Aorta (tissue), 5 donors: ENCODE measurements at places on chromosomes 1 and 21. TPM values are rescaled to one million over a fixed set of nuclear protein-coding genes. Genes with fewer than 3 reads are reported as not detected.

DNA sequence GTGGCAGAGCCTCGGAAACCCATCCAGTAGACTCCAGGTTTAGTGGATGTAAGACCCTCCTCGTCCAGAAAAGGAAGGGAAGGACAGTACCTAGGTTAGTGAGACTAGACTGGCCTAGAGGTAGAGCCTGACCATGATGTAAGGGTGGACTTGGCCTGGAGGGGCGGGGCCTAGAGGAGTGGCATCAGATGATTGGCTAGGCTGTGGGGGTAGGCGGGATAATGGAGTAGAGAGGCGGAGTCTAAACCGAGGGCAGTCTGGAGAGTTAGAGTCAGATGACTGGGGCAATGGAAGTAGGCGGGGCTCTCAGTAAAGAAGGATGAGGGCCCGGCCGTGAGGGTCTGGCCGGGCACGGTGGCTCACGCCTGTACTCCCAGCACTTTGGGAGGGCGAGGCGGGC lies 70.1 kb downstream of the EPHB2 start:
- H3K4me1 ChIP-seq, result no peaks in the 10 kb centered on the region
- DNase-seq, result no peak

ABCA4 gene
- 0.63 TPM for total RNA-seq

DNA sequence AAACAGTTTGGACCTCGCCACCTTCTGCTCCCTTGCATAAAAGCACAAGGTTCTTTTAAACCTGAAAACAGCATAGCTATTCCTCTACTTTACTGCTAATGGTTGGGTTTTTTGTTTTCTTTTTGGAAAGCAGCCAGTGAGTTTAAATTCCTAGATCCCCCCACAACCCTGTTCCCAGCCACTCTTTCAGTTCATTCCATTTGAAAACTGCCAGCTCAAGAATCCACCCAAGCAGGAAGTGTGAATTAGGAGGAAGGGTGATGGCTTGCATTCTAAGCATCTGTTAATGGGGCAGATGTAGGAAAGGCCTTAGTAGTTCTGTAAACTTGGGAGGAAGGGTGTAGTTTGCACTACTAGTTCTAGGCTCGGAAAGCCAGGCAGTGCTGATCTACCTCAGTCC lies 172.9 kb upstream of the HOOK1 start:
- no peak overlapping the region for H3K27ac ChIP-seq
- H3K36me3 ChIP-seq, result no peaks in the 10 kb centered on the region
- no peak overlapping the region for H3K4me3 ChIP-seq
- no peak for DNase-seq
- H3K4me1 ChIP-seq, result no peaks in the 10 kb centered on the region
- H3K27me3 ChIP-seq, result no peaks in the 10 kb centered on the region

DNA sequence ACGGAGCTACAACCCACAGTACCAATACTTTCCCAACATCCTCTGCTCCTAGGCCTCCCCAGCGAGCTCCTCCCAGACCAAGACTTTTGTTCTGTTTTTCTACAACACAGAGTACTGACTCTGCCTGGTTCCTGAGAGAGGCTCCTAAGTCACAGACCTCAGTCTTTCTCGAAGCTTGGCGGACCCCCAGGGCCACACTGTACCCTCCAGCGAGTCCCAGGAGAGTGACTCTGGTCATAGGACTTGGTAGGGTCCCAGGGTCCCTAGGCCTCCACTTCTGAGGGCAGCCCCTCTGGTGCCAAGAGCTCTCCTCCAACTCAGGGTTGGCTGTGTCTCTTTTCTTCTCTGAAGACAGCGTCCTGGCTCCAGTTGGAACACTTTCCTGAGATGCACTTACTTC lies 20.6 kb downstream of the PLA2G5 start:
- no peaks in the 10 kb centered on the region for H3K36me3 ChIP-seq
- H3K27ac ChIP-seq, result no peak overlapping the region
- no peaks in the 10 kb centered on the region for H3K27me3 ChIP-seq
- DNase-seq, result peak; percentile 21

ACP6 gene
- 13.4 TPM for total RNA-seq

DNA sequence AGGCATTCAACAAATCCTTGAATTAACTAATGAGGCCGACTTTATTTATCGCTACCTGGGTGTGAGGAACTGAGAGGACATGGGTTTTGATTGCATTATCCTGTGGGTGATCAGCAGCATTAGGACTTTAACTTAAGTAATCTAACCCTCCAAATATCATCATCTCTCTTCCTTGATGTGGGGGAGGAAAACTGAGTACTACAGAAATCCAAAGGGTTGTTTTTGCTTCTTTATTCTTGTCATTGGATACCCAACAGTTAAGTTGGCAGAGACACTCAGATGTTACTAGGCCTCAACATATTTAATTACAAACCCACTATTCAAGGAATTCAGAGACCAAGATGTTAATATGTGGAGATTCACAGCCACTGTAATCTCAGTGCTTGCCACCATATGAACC lies 97.4 kb upstream of the ST6GALNAC5 start:
- no peaks in the 10 kb centered on the region for H3K36me3 ChIP-seq
- no peaks in the 10 kb centered on the region for H3K27me3 ChIP-seq
- H3K27ac ChIP-seq, result no peak overlapping the region
- H3K4me1 ChIP-seq, result no peaks in the 10 kb centered on the region
- no peak overlapping the region for H3K4me3 ChIP-seq

- H3K4me1 ChIP-seq, result peaks cover 4% of the 10 kb centered on the region
- no peaks in the 10 kb centered on the region for H3K36me3 ChIP-seq
- H3K27ac ChIP-seq, result peak within 1 kb of the TSS; percentile 23
- DNase-seq, result peak; percentile 88
- H3K27me3 ChIP-seq, result no peaks in the 10 kb centered on the region
Observed at GRCh38 chr1:62687903-62688686, at the start of gene DOCK7. TSS of gene DOCK7 (minus strand) at chr1:62688386. CDS start at chr1:62688264, 122 bp downstream.

KCNJ10 gene
- total RNA-seq, result 0.10 TPM

DNA sequence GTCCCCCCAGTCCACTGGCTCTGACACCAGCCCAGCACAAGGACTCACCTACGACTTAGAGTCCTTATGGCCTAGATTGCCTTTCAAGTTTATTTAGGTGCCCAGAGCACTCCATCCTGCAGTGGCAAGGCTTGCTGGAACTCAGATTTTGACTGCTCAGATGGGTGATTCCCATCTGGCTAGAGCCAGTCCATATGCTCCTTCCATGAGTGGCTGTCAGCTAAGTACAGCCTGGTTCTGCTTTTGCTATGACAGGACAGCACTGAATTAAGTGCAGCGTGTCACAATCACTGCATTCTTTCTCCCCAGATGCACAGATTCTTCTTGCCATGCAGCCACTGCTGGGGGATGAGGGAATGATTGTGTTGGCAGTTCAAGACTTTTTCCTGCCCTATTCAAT lies 43.8 kb downstream of the GPR52 start:
- H3K27me3 ChIP-seq, result no peaks in the 10 kb centered on the region
- H3K4me1 ChIP-seq, result no peaks in the 10 kb centered on the region
- no peaks in the 10 kb centered on the region for H3K36me3 ChIP-seq
- no peak overlapping the region for H3K27ac ChIP-seq
- DNase-seq, result no peak

CLCA2 gene
- total RNA-seq, result 0.36 TPM

GRCh38 chr1:60425528-60425927 lies 352.0 kb upstream of the C1orf87 start:
- H3K4me3 ChIP-seq, result no peak overlapping the region
- peaks cover 2% of the 10 kb centered on the region for H3K4me1 ChIP-seq
- no peak for DNase-seq
- no peaks in the 10 kb centered on the region for H3K36me3 ChIP-seq
- no peaks in the 10 kb centered on the region for H3K27me3 ChIP-seq

F3 gene
- 40.0 TPM for total RNA-seq

- H3K36me3 ChIP-seq, result no peaks in the 10 kb centered on the region
- H3K27me3 ChIP-seq, result no peaks in the 10 kb centered on the region
- no peak for DNase-seq
- H3K27ac ChIP-seq, result no peak overlapping the region
Observed at GRCh38 chr1:239657291-239657690, 270.9 kb downstream of the CHRM3 start.

PKP1 gene
- 0.39 TPM for total RNA-seq

DNA sequence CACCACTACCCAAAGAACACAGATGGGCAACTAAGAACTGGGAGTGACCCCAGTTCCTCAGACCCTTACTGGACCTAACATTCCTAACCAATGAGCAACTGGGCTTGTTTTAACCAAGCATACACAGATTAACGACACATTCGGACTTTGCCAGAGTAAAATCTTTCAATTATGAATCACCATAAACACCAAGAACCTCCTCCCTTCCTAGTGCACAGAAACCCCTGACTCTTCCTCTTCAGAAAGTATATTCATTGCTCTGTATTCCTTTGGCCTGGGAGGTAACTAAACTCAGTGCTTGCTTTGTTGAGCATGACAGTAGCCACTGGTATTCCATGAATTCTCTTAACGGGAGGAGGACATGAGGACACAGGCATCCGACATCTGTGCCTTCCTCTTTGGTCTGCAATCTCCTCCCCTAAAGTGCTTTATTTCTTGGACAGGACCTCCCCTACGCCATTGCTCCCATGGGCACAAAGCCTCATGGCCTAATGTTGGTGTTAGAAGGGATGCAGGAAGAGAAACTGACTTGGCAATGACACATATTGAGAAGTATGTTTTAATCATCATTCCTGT lies 42.7 kb downstream of the SEC16B start:
- no peak overlapping the region for H3K4me3 ChIP-seq
- no peak for DNase-seq
- peaks cover 2% of the 10 kb centered on the region for H3K36me3 ChIP-seq
- no peaks in the 10 kb centered on the region for H3K27me3 ChIP-seq
- no peaks in the 10 kb centered on the region for H3K4me1 ChIP-seq

GRCh38 chr1:45544530-45544929 lies 6.1 kb upstream of the AKR1A1 start:
- no peaks in the 10 kb centered on the region for H3K4me1 ChIP-seq
- no peaks in the 10 kb centered on the region for H3K36me3 ChIP-seq
- no peak overlapping the region for H3K4me3 ChIP-seq
- DNase-seq, result no peak
- no peak overlapping the region for H3K27ac ChIP-seq
- no peaks in the 10 kb centered on the region for H3K27me3 ChIP-seq

PTCH2 gene
- total RNA-seq, result 6.3 TPM

DNA sequence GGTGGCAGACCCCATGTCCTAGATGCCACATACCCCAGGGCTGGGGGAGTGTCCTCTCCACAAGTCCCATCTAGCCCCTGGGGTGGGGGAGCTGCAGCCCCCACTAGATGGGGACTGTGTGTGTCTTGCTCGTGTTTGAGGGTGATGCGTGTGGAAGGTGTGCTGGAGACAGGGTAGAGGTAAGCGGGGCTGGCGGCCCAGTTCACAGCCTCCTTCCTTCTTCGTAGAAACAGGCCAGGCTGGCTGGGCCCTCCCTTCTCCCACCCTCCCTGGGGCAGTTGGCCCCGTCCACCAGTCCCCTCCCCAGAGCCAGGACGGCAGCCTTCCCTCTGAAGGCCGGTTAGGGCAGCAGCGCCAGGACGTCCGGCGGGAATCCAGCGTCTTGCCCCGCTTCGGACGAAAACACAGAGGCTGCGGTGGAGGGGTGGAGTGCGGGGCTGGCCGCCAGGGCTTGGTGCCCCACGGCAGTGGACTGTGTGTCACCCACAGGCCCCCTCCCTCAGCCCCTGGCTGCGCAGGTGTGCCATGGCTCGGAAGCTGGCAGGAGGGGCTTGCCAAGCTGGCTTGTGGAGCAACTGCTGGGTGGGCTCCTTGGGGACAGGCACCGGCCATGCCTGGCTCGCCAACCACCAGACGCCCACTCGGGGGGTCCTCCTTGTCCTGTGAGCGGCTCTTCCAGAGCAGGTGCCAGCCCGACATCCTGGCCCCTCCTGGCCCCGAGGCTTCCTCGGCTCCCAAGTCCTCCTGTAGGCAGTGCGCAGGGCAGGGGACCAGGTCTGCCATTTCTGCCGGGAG lies 3.6 kb downstream of the PRDM16 start:
- peak; percentile 83 for DNase-seq
- no peaks in the 10 kb centered on the region for H3K4me1 ChIP-seq
- peak overlapping the region; percentile 94 for H3K4me3 ChIP-seq
- H3K27ac ChIP-seq, result peak overlapping the region; percentile 98

DNA sequence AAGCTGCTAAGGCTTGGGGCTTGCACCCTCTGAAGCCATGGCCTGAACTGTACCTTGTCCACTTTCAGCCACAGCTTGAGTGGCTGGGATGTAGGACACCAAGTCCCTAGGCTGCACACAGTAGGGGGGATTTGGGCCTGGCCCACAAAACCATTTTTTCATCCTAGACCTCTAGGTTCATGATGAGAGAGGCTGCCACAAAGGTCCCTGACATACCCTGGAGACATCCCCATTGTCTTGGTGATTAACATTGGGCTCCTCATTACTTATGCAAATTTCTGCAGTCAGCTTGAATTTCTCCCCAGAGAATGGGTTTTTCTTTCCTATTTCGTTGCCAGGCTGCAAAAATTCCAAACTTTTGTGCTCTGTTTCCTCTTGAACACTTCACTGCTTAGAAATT lies 26.3 kb upstream of the CHODL start:
- DNase-seq, result no peak
- H3K4me3 ChIP-seq, result no peak overlapping the region
- H3K27ac ChIP-seq, result no peak overlapping the region
- no peaks in the 10 kb centered on the region for H3K36me3 ChIP-seq
- no peaks in the 10 kb centered on the region for H3K4me1 ChIP-seq
